ENCODE measurements at places on chromosomes 4 and X.

- DNase-seq: no peak
Measured at GRCh38 chr4:2077537-2078460, 18.7 kb downstream of the NAT8L start.

DNA sequence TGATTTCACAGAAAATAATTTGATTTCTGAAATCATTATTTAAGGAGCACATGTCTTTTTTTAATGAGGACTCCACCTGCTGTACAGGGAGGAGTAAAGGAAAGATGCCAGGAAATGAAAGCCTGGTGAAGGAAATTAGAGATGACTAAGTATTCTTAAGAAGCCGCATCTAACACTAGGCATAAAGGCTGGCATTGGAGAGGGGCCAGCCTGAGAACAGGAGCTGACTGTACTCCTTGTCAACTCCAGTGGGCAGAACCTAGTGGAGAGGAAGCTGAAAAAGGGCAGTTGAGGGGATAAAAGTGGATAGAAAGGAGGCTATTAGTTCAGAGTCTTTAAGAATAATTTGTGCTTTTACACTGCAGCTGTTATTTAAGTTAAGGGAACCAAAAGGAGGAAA lies 393.0 kb downstream of the PPP1R2C start:
- no peak for DNase-seq

DNA sequence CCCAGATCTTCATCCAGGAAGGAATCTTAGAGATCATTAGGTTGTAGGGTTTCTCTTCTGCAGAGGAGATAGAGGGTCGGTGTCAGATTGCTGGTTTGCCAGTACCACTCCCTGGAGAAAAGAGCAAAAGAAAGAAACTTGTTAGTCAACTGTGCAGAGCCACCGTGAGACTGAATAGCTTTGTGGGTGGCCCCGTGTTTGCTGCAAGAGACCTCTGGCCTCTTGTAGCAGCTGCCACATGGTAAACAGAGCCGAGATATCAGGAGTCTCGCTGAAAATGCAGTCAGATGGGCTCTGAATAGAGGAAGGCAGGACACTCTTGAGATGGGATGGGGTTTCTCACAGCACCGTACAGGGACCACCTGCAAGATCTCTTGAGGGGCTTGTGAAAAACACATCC lies 149.7 kb downstream of the PTTG2 start:
- no peak for DNase-seq

DNA sequence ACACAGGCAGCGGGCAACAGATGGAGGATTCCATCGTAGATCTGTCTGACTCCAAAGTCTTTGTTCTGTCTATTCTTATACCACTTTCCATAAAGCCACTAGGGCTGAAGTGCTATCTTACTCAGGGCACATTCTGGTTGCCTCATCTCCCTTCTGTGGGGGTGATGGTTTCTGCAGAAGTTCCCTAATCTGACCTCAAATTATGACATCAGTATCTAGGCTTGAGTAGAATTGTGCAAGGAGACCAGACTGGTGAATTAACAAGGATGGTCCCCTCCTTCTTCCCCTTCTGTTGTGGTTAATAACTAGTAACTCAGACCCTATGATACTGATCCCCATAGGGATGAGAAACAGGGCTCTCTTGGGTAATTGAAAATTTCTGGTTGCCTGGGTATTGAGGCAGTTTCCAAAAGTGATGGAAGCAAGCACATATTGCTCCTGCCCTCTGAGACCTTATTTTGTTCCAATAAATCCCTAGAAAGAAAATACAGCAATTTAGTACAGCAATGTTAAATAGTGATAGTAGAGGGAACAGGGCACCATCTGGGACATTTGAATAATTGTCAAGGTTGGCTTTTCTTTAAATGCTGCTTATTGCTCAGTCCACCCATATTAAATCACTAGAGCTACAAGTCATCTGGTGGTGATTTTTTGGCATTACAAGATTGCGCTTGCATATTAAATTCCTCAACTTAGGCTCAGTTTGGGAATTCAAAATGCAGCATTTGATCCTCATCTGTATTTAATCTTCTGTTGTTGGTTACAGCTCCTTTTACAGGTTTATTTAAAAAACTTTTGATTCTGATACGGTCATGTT lies 57.3 kb upstream of the AP1S2 start:
- DNase-seq: no peak

DNA sequence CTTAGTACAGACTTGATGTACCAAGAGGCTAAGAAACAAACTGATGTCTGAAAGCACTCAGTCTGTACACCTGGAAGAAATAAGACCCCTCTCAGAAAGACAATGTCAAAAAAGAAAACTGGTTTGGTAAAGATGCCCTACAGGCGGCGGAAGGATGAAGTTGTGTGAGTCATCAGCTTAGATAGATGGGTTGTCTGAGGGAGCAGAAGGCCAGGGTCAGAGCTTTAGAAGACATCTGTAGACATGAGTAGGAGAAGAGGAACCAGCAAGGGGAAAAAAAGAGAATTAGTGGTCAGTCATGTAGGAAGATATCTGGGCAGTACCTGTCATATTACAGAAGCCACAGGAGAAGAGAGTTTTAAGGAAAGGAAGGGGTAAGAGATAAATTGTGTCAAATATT lies 8.3 kb downstream of the SRPX2 start:
- no peak for DNase-seq

All from skeletal muscle cell (primary cell).